Stimulated activated CD8-positive, alpha-beta memory T cell treated with anti-CD3 and anti-CD28 coated beads, Interleukin-2, amount 100 ng/mL, for 48 hours (primary cell): ENCODE measurements at places on chromosomes 3 and 15.

- no peak for DNase-seq
These were observed 22.5 kb downstream of the CCDC33 start for GRCh38 chr15:74258456-74259291.

DNA sequence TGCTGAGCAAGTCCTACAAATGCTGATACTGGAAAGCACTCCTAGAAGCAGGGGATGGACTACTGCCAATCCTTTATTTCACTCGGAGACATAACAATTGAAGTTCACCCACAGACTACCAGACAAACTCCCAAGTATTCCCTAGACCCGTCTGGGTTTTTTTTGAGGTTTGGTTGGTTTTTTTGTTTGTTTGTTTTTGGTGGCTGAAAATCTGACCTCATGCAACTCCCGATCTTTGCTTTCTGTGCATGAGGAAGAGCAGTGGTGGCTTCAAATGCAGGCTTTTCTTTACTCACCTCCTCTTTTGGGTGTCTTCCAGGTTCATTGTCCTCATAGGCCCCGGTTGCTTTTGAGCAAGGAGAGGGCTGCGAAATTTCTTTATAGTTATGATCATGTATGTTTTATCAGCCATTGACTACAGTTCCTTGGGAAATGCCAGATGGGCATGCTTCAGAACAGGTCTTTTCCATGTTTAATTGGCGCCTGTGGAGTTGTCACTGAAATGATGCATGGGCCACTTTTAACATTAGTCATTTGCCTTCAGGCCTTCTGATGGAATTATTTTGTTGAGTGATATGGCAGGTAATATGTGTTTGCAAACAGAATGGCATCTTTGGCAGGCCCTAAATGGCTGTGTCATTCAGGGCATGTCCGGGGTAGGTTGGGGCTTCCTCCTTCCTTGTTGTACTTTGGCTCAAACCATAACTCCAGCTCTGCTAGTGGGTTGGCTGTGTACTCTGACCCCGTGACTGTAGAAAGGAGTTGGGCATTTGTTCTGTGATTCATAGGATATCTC lies 81.3 kb upstream of the ZBED2 start:
- no peak for DNase-seq

DNA sequence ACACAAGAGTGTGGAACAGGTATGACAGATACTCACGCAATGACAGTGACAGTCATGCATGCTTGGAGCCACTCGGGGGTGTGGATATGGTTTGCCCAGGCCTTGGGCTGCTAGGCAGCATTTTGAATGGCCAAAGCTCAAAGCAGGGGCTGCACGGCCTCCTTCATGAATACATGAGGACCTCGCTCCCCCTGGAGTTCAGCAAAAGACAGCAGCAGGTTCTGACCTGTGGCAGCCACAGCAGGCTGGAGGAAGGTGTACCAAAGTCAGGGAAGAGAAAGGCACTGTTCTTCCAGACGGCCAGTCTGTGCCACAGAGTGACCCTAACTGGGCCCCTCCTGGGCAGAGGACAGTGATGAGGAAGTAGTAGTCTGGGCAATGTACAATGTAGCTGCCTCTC lies 88.2 kb upstream of the C2CD4B start:
- DNase-seq = no peak

GRCh38 chr15:74783072-74783807 lies 1.4 kb downstream of the CSK start:
- no peak for DNase-seq
